ENCODE measurements at places on chromosomes 7 and 10.
A peak's percentile ranks its signal among the peaks of the same experiment; 100 is the strongest.

GRCh38 chr10:65949526-65949925 lies 976.3 kb upstream of the LRRTM3 start:
- no peak for DNase-seq

DNA sequence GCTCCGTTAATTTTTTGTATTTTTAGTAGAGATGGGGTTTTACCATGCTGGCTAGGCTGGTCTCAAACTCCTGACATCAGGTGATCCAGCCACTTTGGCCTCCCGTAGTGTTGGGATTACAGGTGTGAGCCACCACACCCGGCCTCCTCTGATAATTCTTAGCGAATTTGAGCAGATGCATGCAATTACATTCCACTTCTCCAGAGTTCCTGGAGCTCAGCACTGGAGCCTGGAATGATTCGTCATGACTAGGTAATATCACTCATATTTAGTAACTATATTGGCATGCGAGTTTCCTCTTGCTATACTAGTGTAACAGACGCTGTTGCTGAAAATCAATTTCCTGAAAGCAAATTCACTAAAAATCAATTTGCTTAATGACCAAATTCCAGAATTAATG lies 86.8 kb downstream of the MKX start:
- DNase-seq, result no peak

DNA sequence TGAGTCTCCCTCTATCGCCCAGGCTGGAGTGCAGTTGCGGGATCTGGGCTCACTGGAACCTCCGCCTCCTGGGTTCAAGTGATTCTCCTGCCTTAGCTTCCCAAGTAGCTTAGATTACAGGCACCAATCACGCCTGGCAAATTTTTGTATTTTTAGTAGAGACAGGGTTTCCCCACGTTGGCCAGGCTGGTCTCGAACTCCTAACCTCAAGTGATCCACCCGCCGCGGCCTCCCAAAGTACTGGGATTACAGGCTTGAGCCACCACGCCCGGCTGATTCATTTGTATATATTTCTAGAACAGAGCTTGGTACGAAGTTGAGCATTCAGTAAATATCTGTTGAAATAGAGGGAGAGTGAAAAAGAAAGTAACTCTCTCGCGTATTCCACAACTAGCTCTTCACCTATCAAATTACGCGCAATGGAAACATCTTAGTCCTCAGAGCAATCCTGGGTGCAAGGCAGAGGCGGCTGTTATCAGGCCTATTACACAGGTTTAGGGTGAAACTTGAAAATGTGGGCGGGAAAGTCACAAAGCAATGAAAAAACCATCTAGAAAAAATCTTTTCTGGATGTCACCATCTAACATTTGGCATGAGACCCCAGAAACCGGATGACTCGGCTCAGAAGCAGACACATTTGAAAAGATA lies 707 bp upstream of the GHITM start:
- peak; percentile 14 for DNase-seq

GRCh38 chr10:75606203-75606779 lies 174.9 kb downstream of the LRMDA start:
- DNase-seq, result no peak

- no peak for DNase-seq
These were observed 13.9 kb upstream of the ANTXRL start for GRCh38 chr10:46272863-46273415.

DNA sequence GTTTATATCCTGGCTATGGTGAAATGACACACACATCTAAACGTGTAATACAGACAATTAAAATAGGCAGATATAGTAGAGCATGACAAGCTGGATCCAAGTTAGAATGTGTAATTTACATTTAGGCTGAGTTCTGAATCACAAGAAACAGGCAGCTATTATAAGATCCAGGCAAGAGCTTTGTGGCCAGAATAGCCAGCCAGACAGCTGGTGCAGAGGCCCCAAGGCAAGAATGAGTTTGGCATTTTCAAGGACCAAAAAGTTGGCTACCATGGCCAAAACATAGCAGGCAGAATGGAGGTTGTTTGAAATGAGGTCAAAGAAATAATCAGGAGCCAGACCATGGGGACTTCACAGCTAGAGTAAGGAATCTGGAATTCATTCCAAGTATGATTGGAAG lies 281.7 kb downstream of the MTERF1 start:
- no peak for DNase-seq

DNA sequence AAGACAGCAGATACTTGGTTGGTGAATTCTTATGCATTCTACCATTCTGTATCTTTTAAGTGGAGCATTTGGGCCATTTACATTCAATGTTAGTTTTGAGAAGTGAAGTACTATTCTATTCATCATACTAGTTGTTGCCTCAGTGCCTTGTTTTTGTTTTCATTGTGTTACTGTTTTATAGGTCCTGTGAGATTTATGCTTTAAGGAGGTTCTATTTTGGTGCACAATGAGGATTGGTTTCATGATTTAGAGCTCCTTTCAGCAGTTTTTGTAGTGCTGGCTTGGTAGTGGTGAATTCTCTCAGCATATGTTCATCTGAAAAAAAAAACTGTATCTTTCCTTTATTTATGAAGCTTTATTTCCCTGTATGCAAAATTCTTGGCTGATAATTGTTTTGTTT lies 23.3 kb upstream of the WNT2 start:
- no peak for DNase-seq

DNA sequence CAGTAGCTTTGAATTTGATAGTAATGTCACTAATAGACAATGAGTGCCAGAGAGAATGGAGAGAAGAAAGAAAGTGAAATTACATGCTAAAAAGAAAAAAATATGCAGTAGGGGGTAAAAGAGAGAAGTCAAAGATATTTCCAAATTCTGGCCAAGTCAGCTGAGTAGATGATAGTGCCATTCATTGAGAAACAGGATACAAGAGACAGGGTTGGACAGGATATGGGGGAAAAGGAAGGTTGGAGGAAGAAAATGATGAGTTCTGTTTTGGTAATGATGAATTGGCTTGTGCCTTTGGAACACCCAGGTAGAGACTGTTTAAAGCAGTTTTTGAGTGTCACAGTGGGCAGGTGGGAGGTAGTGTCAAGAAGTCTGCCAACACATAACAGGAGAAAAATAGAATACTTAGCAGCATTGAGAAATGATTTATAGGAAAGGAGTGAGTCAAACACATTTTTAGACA lies 78.3 kb downstream of the LRRC17 start:
- DNase-seq, result no peak

DNA sequence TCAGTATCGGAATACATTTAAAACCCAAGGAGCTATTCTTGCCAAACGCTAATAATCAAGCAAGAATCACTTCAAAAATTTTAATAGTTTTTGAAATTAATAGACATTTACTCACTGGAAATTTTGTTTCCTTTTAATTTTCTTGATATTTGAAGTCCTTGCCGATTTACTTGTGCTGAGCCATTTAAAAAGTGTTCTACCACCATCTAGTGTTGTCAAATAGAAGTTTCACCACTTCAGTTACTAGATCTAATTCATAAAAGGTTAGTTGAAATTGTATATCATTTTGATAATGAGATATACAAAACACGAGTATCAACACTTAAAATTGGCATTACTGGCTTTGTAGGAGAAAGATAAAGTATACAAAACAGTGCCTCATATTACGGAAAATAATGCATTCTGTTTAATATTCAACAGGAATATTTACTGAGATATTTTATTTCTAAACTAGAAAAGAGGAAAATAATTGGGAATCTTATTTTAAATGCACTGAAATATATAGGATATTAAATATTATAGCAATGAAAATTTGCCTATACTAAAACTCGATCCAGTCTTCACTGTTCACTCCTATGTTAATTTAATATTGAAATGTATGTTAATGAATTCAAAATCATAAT lies 664.8 kb upstream of the SEMA3D start:
- no peak for DNase-seq

GRCh38 chr10:73922864-73923133 lies 11.9 kb downstream of the PLAU start:
- no peak for DNase-seq

GRCh38 chr7:72441791-72442190 lies 29.7 kb upstream of the CALN1 start:
- no peak for DNase-seq

DNA sequence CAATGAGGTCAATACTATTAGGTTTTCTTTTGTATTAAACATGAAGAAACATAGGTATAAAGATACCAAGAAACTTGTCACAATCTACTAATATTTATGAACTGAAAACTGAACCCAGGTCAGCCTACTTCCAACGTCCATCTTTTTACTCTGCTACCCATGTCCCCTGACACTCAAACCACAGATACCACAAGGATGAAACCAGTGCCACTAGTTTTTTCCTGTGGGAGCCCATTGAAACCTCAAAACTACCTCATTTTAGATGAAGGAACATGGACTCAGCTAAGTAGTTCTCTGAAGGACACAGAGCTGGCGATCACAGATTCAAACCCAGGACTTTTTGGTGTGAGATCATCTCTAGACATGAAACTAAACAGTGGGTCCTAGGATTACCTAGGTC lies 6.8 kb downstream of the TET1 start:
- no peak for DNase-seq

DNA sequence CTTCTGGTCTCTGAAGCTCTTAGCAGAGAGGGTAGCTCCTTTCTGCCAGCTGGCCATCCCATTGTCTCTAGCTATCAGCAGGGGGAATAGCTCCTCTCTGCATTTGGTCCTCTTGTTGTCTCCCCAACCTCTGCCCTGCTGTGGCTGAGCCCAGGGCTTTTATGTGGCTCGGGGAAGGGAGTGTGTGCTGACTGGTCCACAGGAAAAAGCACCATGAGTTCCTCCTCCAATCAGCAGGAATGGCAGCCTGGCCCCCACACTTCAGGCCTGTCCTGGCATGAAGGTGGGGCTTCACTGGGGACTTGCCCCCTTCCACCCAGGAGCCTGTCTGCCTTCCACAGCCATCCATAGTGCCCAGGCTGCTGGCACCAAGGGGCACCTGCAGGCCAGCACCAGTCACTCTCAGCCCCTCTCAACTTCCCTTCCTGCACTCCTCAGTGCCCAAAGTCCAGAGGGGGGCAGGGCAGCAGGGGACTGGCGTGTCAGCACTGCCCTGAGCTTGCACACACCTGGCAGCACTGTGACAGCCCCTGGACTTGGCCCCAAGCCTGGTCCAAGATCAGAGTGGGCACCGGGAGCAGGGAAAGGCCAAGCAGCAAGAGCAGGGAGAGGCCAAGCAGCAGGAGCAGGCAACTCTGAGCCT lies 36.2 kb downstream of the NOLC1 start:
- DNase-seq, result no peak

- no peak for DNase-seq
These were observed 225.0 kb upstream of the FAM3C start for GRCh38 chr7:121620953-121621606.

GRCh38 chr7:116426428-116427156 lies 72.9 kb upstream of the CAV2 start:
- no peak for DNase-seq

GRCh38 chr10:101323495-101323894 lies 30.5 kb upstream of the BTRC start:
- DNase-seq, result no peak

DNA sequence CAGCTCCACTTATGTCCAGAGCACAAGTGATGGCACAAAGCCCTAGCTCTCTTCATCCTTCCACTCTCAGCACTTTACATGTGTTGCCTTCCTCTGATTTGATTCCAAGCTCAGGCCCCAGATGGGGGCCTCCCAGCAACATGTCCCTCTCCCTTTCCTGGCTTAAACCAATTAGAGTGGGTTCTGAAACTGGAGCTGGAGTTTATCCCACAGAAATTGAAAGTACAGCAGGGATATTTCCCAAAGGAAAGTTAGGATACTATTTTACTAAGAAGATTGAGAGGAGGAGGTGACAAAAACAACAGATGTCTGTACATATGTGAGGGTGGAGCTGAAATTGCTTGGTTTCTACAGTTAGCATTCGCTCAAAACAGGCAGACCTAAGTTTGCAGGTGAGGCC lies 724.6 kb downstream of the AUTS2 start:
- DNase-seq, result no peak

DNA sequence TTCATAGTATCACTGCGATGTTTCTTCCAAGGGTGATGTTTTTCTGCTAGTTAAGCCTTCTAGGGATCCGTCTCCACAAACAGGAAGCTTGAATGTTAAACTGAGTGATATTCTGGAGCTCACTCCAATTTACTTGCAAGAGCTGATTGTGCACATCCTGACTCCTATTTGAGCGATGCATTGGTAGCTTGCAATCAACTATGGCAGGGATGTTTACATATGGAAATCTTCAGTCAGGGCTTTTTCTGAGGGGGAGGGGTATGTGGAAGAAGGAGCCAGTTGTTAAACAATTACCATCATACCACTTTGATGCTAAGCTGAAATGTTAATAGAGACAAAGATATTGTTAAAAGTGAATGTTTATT lies 43.2 kb upstream of the NXPH1 start:
- no peak for DNase-seq

- no peak for DNase-seq
These were observed 18.4 kb downstream of the PTPRN2 start for GRCh38 chr7:158568974-158569857.

DNA sequence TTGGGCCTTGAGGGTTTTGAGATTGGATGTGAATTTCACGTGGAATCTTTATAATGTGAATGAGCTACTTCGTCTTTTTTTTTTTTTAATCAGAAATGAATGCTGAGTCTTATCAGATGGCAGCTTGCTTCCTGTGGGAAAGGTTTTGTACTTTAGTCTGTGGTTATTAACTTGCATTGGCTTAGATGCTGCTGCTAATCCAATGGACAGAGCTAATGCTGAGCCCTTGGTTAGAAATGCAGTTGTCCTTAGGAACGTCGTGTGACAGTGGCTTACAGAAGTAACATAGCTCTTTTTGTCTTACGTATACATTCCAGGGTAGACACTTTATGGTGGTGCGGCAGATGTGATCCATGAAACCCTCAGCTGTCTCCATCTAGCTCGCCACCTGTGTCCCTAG lies 32.8 kb downstream of the ADCY1 start:
- no peak for DNase-seq

DNA sequence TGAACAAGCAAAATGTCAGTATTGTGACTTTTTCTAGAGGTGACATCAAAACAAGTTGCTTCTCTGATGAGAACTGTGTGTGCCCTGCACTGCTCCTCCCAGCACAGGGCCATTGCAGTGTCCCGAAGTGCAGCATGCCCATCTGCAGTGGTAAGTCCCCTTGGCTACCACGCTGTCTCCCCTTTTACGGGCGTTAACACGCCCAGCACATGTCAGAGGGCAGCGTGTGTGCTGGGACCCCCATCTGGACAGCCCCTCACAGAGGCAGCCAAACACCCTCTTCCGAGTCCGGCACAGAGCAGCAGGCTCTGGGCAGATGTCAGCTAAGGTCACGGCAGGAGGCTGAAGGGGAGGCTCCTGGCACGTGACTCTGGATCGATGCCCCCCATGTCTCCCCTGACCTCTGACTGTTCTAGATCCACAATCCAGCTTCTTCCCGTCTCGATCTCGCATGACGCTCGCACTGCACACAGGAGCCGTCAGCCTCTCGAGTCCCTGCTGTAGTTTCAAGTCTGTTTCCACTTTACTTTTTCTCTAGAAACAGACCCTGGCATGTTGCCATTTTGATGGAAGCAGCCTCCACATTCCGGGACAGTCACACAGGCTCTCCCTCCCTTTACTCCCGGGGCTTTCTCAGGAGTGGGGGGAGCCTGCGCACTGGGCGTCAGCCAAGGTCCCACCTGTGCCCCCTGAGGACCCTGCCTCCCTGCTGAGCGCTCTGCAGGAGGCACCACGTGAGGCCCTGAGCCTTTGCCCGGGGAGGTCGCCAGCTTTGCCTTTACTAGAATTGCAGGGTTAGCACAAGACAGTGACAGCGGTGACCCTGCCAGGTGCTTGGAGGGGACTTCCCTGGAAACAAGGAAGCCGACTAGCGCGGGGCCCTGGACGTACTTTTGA lies 133.8 kb downstream of the TCERG1L start:
- DNase-seq, result no peak
